ENCODE measurements at places on chromosomes 5 and 9.

GRCh38 chr5:113266913-113267227, 167.9 kb downstream of the TSSK1B start:
- DNase-seq = no peak

DNA sequence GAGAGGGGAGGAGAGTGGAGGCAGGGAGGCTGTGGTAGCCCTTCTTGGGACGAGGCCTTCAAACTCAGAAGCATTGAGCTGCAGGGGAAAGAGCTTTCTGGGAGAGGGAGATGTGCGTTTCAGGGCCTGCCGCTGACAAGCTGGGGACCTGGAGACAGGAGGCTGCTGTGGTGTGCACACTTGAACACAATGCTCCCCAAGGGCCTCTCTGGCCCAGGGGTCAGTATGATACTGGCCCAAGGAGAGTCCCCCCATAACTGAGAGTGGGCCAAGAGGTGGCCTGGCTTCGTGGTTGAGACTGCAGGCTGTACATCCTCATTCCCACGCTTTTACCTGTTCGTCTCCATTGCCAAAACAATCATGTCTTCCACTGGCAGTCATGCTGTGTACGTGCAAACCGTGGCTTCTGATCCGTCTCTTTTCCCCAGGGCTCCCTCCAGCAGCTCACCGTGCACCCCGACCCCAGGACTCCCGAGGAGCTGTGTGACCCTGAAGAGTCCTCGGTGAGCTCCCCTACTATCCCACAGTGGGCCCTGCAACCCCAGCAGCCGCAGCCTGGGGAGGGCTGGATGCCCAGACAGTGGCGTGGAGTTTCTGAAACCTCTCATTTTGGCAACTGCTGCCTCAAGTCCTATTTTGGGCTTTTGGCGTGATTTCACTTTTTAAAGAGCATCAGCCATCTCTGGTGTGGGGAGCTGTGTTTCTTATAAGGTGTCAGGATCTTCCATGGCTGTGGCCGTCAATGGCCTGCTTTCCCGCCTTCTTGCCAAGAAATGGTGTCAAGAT, 43.4 kb downstream of the COL15A1 start:
- DNase-seq = no peak

DNA sequence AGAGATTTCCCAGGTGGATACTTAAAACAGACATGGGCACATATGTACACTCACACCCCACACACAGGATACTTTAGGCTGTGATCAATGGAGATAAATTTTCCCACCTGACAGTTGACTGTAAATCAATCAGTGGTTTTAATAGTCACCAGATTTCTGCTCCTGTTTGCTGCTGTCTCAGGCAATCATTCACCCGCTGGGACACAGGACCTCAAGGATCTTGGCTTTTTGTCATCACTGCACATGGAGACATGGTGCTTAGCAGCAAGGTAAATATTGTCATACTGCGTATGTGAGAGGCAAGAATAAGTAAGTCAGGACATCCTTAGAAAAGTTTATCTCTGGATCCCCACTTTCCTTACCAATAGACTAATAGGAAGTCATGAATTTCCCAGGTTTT, 60.8 kb upstream of the KLF9 start:
- DNase-seq = no peak

DNA sequence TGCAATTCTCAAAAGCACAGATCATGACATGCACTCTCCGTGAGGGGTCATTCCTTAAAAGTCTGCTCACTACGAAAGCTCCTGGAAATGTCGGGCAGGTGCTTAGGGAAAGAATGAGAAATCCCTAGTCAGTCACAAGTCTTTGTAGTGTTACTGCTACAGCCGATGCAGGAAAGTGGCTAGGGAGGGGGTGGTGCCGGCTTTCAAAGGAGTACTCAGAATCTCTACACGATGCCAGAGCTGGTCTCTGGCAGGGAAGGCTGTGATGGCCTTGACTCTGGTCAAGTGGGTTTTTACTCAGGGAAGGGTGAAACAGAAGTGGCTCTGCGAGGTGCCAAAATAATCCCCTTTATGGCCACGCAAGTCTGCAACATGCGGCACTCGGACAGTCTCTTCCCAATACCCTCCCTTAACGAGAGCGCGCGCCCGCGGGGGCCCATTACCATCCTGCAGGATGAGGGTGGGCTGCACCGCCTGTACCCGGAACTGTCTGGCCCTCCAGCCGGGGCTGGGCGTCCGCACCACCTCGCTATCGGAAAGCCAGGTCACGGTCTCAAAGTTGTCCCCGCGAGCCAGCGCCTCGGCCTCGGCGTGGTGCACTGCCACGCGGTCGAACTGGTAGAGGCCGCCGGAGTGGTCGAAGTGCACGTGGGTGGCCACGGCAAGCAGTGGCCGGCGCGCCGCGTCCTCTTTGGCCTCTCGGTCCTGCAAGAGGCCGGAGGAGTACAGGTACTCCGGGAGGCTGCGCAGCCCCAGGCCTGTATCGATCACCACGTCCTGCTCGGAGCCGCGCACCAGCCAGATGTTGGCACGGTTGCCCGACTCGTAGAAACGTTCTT, 956 bp downstream of the MBLAC2 start:
- peak; percentile 29 for DNase-seq

- DNase-seq = no peak
Observed at GRCh38 chr5:50653946-50654345, 12.5 kb upstream of the PARP8 start.

DNA sequence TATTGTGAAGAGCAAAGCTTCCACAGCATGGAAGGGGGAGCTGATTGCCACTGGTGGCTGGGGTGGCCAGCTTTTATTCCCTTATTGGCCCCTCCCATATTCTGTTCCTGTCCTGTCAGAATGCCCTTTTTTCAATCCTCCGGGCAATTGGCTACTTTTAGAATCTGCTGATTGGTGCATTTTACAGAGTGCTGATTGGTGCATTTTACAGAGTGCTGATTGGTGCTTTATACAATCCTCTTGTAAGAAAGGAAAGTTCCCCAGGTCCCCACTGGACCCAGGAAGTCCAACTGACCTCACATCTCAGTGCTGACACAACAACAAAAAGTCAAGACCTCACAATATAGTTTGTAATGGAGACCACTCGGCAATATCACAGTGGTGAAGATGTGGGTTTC, 195.0 kb downstream of the SPATA31A6 start:
- no peak for DNase-seq

GRCh38 chr5:8048920-8049319, 180.0 kb downstream of the MTRR start:
- DNase-seq = no peak

- no peak for DNase-seq
Observed at GRCh38 chr5:174222891-174223290, 177.4 kb downstream of the NSG2 start.

DNA sequence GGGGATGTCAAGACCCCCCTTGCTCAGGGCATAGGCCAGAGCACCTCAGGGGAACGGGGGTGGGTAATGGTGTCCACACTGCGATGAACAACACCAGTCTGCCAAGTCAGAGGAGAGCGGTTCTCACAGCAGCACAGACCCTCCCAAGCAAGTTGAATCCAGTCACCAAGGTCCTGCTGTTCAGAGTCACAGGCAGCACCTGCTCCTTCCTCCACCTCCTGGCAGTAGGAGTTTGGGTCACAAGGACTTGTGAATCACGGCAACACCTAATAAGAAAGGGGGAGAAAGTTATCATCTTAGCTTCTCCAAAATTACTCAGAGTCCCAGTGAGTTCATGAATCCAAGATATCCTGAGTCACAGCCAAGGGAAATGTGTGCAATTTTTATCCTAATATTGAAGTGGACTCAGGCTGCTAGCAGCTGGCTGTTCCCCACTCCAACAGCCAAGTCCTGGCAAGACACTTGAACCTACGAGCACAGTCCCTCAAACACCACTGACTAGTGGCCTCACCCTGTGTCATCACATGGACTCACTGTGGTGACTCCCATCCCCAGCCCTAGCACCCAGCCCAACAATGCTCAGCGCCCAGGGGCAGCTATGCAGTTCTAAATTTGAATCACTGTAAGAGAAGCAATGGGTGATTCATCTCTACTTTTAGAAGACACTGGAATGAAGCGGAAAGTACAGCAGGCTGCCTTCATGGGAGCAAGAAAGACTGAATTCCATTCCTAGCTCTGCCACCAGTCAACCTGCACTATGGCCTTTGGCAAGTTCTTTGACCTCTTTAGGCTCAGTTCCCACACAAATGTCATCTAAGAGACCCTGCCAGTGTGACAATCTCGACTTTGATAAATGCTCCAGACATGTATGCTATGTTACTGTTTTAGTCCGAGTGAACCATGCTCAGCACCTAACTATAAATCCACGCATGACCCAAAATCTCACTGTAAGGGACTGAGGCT, 113.7 kb downstream of the KLHL3 start:
- DNase-seq = peak; percentile 54

- DNase-seq = peak; percentile 72
Observed at GRCh38 chr9:104927216-104927911, 591 bp downstream of the ABCA1 start.

GRCh38 chr5:16901021-16901644, 35.0 kb downstream of the MYO10 start:
- DNase-seq = no peak

- DNase-seq = no peak
Observed at GRCh38 chr5:138932171-138932810, 57.2 kb upstream of the LRRTM2 start.

GRCh38 chr5:107127878-107128277, 542.9 kb downstream of the EFNA5 start:
- DNase-seq = no peak

GRCh38 chr5:105617436-105618215, 2053.1 kb downstream of the EFNA5 start:
- no peak for DNase-seq

DNA sequence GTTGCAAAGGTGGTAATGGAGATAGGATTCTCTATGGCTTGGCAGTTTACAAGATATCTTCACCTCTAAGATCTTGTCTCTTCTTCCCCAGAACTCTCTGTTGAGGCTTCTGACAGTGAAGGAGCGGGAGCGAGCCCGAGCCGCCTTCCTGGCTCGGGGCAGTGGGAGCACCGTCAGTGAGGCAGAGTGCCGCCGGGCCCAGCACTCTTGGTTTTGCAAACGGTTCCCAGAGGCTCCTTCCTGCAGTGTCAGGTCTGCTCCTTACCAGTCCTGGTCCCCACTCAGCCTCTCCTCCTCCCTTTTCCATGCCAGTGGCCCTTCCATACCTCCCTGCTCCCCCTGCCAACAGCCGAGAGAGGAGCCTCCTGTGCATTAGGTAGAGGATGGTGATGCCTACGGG, 12.6 kb upstream of the DNAJB5 start:
- no peak for DNase-seq

DNA sequence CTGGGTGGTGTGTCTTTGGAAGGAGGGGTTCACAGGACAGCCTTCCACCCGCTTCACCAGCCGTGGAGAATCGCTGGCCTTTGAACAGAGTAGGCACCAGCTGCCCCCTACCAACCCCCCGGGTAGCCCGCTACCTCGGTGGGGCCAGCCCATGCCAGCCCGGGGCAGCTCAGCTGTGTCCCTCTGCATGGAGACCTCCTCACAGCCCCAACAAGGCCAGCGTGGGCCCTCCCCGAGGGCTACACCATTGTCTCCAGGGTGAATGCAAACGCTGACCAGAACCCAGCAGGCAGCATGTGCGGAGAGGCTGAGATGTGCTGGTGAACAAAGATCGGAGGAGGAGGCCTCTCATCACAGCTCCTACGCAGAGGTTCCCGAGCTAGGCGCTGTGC, 51.9 kb downstream of the LMX1B start:
- DNase-seq = no peak

GRCh38 chr5:31916327-31916726, 257.8 kb downstream of the GOLPH3 start:
- no peak for DNase-seq
